ENCODE measurements at places on chromosomes 11 and 22.
A peak's percentile ranks its signal among the peaks of the same experiment; 100 is the strongest.

- DNase-seq, result no peak
Observed at GRCh38 chr11:95156133-95156721, 66.6 kb downstream of the ENDOD1 start.

GRCh38 chr11:62501432-62501891 lies 45.1 kb downstream of the AHNAK start:
- DNase-seq, result no peak

GRCh38 chr11:8720868-8721608 lies 38.4 kb downstream of the RPL27A start:
- DNase-seq, result no peak

GRCh38 chr11:1222491-1223345 lies at the start of gene MUC5B:
MUC5B (plus strand) TSS chr11:1223066; CDS start chr11:1223124, 58 bp downstream.
- DNase-seq, result no peak

- DNase-seq, result peak; percentile 63
Observed at GRCh38 chr22:23128269-23129108, 13.3 kb downstream of the RSPH14 start.

GRCh38 chr11:90770007-90770406 lies 547.2 kb upstream of the CHORDC1 start:
- DNase-seq, result no peak

DNA sequence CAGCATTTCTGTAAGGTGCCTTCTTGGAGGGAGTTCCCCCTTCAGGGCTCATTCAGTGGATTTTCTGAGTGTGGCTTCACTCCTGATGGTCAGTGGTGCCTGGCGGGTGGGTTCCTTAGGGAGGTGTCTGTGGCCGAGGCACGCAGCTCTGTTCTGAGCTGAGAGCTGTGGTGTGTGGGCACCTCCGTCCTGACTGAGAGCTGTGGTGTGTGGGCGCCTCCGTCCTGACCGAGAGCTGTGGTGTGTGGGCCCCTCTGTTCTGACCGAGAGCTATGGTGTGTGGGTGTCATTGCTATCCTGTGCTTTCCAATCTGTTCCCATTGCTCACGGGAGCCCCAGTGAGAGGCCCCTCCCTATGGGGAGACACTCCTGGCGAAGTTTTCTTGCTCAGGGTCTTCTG lies 39.8 kb downstream of the MUC6 start:
- DNase-seq, result no peak

- DNase-seq, result no peak
Observed at GRCh38 chr22:50356186-50356585, 13.1 kb downstream of the PPP6R2 start.

DNA sequence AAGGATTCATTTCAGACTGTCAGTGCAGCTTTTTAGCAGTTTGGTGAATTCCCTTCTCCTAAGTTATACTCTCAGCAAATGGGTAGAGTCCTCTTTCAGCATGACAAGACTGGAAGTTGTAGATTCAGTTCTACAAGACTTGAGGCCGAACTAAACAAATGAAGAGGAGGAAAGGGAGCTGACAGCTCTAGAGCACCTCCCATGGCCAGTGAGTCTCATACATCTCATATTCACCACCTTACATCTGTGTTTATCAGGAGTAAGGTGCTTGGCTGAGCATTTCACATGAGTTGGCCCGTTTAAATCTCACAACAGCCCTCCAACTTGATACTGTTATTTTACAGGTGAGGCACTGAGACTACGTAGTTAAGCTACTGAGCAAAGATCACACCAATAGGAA lies 30.4 kb downstream of the SEZ6L start:
- no peak for DNase-seq

DNA sequence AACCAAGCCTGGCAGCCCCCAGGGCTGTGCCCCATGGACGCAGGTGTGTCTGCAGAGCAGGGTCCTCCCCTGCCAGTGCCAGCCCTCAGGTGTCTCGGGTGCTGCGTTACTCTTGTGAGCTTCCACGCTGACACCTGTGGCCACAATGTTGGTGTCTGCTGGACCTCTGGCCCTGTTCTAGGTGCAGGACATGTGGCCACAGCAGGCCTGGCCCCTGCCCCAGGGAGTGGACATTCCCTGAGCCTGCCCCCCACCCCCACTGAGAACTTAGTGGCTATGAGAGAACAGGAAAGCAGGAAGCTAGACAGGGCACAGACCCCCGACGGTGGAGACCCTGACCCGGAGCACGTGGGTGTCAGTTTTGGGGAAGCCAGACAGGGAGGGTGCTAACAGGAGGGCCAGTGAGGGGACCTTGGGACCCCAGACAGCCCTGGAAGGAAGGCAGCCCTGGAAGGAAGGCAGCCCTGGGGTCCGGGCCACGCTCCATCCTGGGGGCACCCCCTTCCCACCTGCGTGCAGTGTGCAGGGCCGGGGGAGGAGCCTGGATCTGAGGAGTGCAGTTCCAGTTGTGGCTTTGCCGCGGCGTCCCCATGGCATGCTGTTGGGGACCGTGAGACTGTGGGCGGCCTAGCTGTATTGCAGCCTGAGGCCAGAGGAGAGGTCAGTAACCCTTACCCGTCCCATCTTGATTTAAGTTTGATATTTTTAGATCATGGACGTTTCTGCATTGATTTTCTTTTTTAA lies 43.9 kb upstream of the PPARA start:
- no peak for DNase-seq

DNA sequence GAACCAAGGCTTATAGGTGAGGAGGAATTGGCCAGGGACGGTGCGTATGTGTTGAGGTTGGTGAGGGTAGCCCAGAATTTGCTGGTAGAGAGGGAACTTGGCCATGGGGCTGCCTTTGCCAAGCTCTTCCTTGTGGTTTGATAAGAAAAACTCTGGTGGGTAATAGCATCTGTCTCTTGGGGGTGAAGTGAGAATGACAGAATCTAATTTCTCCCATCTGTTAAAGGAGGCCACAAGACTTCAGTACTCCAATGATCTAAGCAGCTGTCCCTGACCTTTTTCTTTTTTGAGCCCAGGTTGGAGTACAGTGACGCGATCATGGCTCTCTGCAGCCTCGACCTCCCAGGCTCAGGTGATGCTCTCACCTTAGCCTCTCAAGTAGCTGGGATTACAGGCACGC lies 36.0 kb upstream of the PICK1 start:
- DNase-seq, result no peak

DNA sequence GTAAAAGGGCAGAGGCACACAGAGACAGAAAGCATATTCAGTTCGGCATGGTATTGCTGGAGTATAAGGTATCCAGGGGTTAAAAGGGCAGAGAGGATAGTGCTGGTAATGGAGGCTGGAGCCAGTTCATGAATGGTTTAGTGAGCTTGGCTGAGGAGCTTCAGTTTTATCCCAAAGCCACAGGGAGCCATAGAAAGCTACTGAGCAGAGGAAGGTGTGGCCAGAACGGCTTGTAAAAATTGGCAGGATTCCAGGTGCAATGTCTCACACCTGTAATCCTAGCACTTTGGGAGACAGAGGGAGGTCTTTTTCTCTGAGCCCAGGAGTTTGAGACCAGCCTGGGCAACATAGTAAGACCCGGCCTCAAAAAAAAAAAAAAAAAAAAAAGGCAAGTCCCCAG lies 186.1 kb downstream of the MYO18B start:
- no peak for DNase-seq

GRCh38 chr22:45964372-45964771 lies 12.6 kb downstream of the WNT7B start:
- no peak for DNase-seq

- DNase-seq, result no peak
Observed at GRCh38 chr11:127485541-127485940, 485.0 kb upstream of the KIRREL3 start.

- DNase-seq, result no peak
Observed at GRCh38 chr11:111047374-111047773, 198.2 kb upstream of the POU2AF2 start.

DNA sequence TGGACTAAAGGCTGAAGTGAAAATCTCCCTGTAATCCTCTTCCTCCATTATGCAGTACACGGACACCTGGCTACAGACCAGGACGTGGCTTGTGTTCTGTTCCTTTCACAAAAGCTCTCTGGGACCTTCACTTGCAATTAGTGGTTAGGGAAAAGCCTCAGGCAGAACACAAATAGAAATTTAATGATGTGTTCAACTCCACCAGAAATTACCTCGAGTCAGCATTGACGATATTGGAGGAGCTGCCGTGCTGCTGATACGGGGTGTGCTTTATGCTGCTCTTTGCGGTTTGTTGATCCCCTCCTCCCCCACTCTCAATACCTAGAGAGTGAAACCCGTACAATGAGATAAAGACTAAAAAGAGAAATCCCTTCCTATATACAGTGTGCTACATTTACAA lies 48.9 kb downstream of the POLD3 start:
- DNase-seq, result no peak

GRCh38 chr22:30234786-30235470 lies 11.6 kb downstream of the LIF start:
- no peak for DNase-seq

GRCh38 chr11:120801801-120802689 lies 221.9 kb upstream of the TBCEL start:
- peak; percentile 81 for DNase-seq

GRCh38 chr11:125869521-125869920 lies 17.9 kb upstream of the HYLS1 start:
- DNase-seq, result no peak

- no peak for DNase-seq
Observed at GRCh38 chr11:94897330-94897768, 76.0 kb downstream of the CWC15 start.

- no peak for DNase-seq
Observed at GRCh38 chr11:121450401-121450800, 1.7 kb upstream of the SORL1 start.

GRCh38 chr22:46842606-46843005 lies 80.2 kb downstream of the TBC1D22A start:
- no peak for DNase-seq

GRCh38 chr11:85602526-85603213 lies 24.5 kb downstream of the DLG2 start:
- DNase-seq, result no peak

DNA sequence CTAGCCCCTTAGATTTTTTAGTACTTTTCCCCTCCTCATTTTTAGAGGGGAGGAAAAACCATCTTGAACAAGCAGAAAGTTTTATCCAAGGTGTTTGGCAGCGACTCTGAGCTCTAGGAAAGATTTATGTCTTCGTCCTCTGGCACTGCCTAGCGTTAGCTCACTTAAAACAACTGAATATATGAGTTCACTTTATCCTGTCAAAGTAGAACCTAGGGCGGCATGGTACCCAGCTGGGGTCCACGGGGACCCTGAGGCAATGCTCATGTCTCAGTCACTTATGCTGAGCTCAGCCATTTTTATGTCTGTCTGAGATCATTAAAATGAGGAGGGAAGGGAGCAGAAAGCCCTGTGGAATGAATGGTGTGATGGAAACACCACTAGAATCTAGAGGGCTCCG lies 14.2 kb upstream of the VSIG10L2 start:
- no peak for DNase-seq

GRCh38 chr11:75930534-75930933 lies 115.5 kb downstream of the UVRAG start:
- DNase-seq, result no peak

DNA sequence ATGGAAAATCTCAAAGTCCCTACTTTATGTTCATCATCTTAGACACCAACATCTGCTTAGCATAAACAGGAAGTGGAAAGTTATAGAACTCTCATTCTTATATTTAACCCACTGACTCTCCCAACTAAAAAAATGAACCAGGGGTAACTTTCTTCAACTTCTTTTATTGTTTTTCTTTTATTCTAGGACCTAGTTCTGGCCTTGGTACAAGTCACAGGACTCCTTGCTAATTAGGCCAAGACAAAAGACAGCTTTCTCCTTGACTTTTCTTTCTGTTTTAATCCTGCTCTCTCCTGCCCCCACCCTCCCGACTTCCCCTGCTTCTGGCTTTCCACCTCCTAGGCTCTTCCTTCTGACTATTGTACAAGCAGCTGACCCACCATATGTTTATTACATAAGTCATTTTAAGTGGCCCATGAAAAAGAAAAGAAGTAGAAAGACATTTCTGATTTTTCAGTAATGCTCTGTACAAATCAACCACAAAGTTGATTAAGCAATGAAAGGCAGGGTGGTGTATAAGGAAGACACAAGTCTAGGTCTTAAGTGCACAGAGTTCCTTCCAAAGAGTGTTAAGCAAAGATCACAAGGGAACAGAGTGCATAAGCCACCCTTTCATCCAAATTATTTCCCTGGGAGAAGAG lies 18.3 kb downstream of the JAML start:
- DNase-seq, result no peak

DNA sequence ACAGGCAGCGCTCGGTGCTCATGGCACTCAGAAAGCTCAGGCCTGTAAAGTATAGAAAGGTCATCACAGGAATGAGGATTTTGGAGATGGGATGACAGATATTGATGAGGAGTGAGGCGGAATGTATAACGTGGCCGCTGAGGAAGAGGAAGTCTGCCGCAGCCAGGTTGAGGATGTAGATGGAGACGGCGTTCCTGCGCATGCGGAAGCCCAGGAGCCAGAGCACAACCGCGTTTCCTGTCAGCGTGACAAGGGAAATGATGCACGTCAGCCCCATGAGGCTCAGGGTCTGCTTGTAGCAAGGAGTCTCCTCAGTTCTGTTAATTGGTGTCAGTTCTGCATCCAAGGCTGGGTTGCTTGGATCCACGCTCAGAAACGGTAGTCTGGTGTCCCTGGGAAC lies 33.1 kb upstream of the MRGPRX1 start:
- no peak for DNase-seq

DNA sequence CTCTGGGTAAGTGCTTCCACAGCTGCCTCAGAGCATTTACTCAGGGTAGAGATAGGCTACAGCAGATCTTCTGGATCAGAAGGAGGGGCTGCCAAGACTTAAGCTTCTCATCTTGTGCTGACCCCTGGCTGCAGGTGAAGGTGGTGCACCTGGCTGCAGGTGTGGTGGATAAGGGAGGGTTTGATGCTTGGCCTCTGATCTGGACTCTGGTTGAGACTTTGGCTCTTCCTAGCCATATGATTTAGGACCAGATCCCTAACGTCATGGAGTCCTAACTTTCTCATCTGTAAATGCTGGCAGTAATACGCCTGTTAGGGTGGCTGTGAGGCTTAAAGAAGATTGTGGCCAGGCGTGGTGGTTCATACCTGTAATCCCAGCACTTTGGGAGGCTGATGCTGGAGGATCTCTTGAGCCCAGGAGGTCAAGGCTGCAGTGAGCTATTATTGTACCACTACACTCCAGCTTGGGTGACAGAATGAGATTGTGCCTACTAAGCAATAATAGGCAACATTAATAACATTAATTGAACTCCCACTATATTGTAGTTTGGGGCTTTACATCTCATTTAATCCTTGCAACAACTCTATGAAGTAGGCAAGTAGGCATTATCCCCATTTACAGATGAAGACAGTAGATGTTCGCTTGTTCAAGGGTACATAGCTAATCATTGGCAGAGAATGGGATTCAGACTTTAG lies 10.7 kb downstream of the DTX4 start:
- DNase-seq, result no peak

GRCh38 chr11:2459016-2459725 lies 14.4 kb downstream of the KCNQ1 start:
- DNase-seq, result no peak

DNA sequence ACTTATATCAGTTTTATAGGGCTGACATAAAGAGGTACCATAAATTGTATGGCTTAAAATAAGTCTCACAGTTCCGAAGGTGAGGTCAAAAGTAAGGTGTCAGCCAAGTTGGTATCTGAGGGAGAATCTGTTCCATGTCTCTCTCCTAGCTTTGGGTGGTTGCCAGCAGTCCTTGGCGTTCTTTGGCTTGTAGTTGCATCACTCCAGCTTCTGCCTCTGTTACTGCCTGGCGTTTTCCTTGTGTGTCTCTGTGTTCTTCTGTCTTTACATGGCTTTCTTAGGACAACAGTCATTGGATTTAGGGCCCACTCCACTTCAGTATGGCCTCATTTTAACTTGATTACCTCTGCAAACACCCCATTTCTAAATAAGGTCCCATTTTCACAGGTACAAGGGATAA lies 16.7 kb downstream of the MMP7 start:
- DNase-seq, result no peak

Measured in mesothelial cell of epicardium (in vitro differentiated cells).